Stimulated activated CD8-positive, alpha-beta memory T cell treated with anti-CD3 and anti-CD28 coated beads, Interleukin-4, amount 100 ng/mL, for 1 hour (primary cell): ENCODE measurements at places on chromosomes 3 and 15.

DNA sequence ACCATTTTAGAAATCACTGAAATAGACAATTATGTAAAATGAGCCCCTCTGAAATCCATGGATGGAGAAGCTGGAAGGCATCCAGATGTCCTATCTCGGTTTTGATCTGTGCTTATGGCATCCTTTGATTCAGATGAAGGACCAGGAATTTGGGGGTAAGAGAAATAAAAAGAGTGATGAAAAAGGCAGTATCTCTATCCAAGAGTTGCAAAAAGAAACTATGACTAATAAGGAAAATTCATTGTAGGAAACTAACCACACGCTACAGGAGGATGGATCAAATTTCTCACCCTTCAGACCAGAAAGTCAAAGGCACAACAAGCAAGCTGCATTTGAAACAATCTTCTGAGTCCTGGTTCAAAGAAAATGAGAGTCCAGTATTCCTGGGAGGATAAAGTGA lies 34.8 kb downstream of the SRGAP3 start:
- DNase-seq, result no peak

- DNase-seq, result no peak
These were observed 22.4 kb downstream of the NANOGP8 start for GRCh38 chr15:35062738-35063099.

GRCh38 chr15:48190932-48191573 lies 412 bp upstream of the CTXN2 start:
- no peak for DNase-seq

GRCh38 chr15:45586601-45587094 lies 531 bp upstream of the BLOC1S6 start:
- DNase-seq, result no peak

DNA sequence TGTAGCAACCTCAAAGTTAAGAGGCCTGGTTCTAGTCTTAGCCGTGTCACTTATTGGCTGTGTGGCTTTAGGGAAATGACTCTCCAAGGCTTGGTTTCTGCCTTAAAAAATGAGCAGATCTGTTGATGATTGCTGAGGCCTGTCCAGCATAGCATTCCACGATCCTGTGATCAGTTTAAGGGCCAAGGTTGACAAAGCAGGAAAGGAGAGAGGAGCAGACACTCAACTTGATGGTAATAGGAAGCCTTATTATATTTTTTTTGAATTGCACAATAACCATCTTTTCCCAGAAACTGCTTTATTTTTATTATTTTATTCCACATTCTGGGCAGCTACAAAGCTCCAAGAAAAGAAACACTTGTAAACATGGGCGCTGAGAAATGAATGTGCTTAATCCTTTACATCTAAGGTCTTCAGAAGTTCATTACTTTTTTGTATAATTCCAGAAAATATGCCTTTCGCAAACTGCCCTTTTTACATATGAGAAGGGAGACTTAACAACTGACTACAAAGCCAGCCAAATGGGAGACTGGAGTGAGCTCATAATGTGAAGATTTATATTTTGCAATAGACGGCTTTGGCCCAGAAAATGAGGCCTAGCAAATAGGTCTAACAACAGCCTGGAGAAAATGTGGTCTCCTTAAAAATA lies 241.0 kb downstream of the ATP8B4 start:
- DNase-seq, result no peak

DNA sequence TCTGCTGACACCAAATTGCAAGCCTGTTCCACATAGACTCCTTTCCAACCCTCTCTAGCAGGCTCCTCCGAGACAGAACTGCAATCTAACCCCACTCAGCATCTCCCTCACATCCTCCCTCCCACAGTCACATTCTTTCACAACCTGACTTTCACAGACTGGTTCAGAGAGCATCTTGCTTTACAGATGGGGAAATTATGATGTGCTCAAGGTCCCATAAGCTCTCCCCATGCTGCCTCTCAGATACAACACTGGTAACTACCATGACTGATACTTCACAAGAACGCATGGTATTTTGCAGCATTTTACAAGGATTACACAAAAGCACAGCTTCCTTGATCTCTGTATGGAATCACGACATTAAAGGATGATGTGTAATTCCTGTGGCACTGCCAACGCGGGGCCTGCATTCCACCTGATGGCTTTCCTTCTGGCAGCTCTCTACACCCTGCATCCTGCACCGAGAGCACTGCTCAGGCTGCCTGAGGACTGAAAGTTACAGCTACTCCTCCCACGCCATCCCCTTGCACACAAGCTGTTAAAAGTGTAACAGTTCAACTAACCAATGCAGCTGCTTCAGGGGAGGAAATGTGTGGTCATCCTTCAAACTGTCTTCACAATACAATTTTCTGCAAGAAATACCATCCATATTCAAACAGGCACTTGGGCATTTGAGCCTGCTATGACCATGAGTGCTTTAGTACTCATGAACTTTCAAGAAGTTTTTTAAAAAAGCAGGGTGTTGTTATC lies 27.6 kb downstream of the TBC1D2B start:
- DNase-seq, result no peak

DNA sequence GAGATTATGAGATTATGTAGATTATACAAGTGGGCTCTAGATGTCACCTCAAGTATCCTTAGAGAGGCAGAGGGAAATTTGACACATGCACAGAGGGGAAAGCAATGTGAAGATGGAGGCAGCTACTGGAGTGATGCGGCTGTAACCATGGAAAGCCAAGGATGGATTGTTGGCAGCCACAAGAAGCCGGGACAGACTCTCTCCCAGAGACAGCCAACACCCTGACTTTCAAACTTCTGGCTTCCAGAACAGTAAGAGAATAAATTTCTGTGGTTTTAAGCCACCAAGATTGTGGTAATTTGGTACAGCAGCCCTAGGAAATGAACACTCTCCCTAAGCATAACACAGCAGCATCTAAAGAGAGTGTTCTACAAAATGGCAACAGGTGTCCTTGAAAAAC lies 34.4 kb upstream of the PRICKLE2 start:
- DNase-seq, result no peak

- DNase-seq, result no peak
These were observed 241.0 kb upstream of the LYSMD4 start for GRCh38 chr15:99974246-99974645.

DNA sequence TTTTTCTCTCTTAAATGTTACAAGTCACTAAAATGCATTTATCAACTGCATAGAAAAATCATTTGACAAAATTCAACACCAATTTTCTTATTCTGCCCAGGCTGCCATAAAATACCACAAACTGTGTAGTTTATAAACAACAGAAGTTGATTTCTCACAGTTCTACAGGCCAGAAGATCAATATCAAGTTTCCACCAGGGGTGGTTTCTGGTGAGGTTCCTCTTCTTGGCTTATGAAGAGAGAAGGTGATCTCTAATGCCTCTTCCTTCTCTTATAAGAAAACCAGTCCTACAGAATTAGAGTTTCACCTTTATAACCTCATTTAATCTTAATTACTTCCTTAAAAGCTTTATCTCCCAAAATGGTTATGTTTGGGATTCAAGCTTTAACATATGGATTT lies 10.9 kb upstream of the CD200R1L start:
- DNase-seq, result no peak

DNA sequence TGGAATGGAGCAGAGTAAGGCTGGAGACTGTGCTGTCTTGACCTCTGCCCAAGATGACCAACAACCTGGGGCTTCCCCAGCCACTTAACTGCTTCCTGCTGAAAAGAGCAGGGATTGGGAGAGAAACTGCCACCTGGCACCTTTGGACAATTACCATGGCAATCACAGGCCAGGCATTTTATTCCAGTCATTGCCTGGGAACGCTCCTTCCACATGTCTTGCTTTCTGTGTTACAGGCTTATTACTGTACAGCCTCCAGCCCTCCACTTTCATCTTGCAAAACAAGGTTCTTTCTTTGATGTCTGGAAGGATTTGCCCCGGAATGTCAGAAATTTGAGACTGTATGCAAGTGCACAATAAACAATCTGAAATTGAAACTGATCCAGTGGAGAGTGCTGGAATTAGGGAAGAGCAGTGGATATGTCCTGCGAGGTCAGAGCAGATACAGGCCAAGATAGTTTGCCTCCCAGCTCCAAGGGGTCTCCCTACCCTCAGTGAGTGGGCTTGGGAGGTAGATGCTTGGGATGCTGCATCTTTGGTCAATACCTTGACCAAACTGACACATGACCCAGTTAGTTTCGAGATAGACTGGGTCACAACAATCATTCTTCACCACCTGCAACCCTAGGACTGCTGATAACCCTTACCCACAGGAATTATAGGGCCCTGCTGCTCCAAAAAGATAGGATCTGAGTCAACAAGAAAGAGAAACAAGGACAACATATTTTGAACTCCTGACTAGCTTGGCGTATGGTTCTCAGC lies 2.7 kb downstream of the PPP1R14D start:
- no peak for DNase-seq

DNA sequence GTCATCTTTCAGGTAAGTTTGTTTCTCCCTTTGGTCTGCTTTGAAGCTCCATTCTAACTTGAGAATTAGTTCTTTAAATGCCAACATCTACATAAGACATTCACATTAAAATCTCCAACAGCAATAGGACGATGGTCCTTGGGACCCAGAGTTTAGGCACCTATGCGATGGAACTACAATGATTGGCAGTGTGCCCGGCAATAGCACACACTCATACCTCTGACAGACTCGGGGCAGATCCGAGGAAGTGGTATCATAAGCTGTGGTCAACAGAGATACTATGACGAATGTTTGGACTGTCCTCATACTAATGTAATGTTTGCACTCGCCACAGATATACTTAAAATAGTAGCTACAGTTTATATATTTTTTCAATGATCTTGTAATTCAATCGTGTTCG lies 34.2 kb upstream of the NR2F2 start:
- no peak for DNase-seq

DNA sequence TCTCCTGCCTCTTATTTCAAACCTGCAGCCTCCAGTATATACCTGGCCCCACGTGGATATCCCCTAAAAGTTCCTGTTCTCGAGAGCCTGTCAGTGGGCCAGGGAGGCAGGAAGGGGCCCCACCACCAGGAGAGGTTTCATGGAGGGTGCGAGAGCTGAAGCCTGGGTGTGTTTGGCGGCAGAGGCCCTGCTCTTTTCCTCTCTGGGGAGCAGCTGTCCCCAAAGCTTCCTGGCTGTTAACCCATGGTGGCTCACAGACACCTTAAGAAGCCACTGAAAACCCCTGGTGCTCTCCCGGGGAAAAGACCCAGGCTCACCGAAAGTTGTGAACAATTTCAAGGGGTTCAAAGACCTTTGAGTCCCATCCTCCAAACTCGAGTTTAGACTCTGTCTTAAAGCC lies 1.1 kb downstream of the PRRT3 start:
- no peak for DNase-seq

DNA sequence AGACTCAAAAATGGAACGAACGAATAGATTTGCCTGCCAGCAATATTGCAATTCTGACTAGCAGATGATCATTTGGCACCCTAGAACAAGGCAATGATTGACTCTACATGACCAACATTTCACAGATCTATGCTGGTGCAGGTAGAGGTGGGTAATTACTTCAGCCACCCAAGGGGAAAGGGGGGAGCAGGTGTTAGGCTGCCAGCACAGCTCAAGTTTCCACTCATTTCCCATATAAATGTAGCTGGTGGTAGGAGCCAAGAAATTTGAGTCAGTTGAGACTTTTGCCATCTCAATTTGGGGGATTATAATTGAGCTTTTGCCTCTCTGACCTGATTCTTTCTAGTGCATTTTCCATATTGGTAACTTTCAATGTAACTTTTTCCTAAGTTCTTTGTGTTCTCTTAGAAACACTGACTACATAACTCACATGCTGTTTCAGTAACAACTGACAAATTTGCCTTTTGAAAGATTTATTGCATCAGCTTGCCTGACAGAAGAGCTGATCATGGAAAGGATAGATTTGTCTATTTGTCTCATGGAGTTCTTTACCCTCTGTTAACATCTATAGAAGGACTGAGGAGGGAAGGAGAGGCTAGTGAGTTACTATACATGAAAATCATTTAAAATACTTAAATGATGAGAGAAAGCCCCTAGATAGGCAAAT lies 902.5 kb downstream of the ZPLD1 start:
- no peak for DNase-seq

DNA sequence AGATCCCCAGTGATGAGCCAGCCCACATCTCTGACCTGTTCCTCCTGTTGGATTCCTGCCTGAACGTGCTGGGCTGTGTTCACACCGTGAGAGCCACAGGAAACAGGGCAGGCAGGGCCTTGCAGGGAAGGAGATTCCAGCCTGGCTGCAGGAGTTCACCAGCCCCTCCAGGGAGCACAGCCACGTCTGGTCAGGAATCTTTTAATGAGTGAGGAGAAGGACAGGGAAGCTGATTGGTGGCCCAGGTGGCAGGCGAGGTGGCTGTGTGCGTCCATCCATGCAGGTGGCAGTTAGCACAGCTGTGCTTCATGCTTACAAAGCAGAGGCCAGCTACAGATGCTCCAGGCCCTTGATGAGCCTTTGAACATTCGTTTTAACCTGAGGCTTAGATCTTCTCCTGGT lies 10.5 kb downstream of the LRRK1 start:
- DNase-seq, result no peak

DNA sequence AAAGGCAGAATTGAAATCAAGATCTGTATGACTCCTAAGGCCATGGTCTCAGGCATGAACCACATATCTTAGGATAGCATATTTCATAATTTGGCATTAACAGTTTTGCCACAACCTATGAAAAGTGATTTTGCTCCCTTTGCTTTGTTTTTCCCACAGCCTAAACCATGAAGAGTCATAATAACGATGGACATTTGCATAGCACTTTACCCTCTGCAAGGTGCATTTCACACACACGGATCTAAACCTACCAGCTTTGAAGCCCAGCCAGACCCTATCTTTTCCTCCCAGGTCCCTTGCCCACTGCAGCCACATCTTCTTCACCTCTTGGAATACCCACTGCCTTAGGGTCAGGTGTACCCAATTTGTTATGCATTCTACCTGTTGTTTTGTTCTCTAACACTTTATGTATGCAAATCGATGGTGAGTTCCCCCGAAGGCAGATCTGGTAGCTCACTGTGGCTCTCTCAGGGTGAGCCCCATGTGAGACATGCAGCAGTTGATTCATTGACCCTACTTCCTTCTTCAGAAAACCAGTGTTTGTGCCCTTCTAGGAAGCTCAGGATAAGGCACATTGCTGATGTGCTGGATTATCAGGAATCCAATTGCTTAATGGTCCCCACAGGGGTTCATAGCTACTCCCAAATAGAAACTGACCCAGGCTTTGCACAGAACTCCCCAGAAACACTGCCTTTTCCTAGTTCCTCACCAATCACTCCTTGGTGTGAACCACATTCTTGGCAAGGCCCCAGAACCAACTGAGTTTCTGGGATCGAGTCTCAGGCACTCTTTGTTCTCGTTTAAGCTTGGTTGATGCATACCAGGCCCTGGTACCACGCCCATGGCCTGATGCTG lies 8.7 kb downstream of the ARHGAP31 start:
- no peak for DNase-seq

DNA sequence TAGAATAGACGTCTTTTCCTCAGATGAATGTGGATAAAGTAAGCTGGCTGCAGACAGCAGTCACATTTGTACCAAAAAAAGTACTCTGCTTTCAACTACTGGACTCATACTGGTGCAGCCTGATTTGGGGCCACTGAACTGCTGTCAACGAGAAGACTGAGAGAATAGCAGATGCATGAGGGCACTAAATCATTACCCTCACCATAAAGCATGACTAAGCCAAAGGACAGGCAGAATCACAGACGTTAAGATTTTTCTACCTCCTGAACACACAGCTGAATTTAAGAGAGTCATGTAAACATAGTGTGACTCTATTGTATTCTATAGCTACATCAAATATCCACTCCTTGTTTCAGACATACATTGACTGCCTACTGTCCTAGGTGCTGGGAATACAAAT lies 67.8 kb upstream of the CDAN1 start:
- DNase-seq, result no peak
